Liver (tissue), 10 donors: ENCODE measurements at places on chromosomes 4 and X. TPM values are rescaled to one million over a fixed set of nuclear protein-coding genes. Genes with fewer than 3 reads are reported as not detected.

The TMPRSS11D gene
- polyA plus RNA-seq, result not detected

- no peaks in the 10 kb centered on the region for H3K4me1 ChIP-seq
- no peak overlapping the region for H3K27ac ChIP-seq
- no peaks in the 10 kb centered on the region for H3K36me3 ChIP-seq
- DNase-seq, result no peak
- H3K27me3 ChIP-seq, result no peaks in the 10 kb centered on the region
- H3K4me3 ChIP-seq, result no peak overlapping the region
Measured at GRCh38 chr4:27442146-27442545, 581.5 kb downstream of the STIM2 start.

GRCh38 chr4:41873380-41874295 lies 61.6 kb upstream of the TMEM33 start:
- H3K27ac ChIP-seq, result no peak overlapping the region
- H3K27me3 ChIP-seq, result peaks cover 4% of the 10 kb centered on the region
- H3K36me3 ChIP-seq, result no peaks in the 10 kb centered on the region
- DNase-seq, result no peak

DNA sequence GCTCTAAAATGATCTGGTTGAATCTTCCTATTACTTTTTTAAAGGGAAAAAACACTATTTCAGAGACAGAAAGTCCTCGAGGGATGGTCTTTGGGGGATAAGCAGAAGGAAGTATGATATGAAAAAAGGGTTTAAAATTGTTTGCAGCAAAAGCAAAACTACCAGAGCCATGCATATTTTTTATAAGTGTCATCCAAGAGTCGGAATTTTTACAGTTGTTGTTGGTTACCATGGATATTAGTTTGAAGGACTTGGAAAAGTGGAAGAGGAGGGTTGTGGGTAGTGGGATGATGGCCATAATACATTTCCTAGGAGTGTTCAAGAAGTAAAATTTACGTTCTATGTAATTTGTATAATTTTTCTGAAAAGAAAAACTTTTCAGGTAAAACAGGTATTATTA lies 134.4 kb downstream of the PCDH7 start:
- no peak overlapping the region for H3K27ac ChIP-seq
- no peak overlapping the region for H3K4me3 ChIP-seq
- DNase-seq, result no peak
- H3K27me3 ChIP-seq, result no peaks in the 10 kb centered on the region
- H3K4me1 ChIP-seq, result no peaks in the 10 kb centered on the region

DNA sequence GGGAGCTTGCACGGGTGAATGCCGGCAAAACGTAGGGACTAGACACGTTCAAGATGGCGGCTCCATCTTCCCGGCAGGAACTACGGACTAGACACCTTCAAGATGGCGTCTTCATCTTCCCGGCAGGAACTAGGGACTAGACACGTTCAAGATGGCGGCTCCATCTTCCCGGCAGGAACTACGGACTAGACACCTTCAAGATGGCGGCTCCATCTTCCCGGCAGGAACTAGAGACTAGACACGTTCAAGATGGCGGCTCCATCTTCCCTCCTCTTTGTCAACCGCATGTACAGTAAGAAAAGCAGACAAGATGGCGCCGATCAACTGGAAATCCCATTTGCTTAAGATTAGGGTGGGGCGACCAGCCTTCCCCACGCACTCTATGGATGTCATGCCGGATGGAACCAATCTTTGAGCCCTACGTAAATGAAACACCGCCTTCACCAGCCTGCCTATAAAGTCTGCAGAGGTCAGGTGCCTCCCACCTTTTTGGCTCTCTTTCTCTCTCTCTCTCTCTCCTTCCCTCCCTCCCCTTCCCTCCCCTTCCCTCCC lies 222.4 kb downstream of the CRLF2 start:
- no peak overlapping the region for H3K4me3 ChIP-seq
- no peak for DNase-seq
- H3K27ac ChIP-seq, result no peak overlapping the region
- no peaks in the 10 kb centered on the region for H3K4me1 ChIP-seq
- no peaks in the 10 kb centered on the region for H3K27me3 ChIP-seq
- H3K36me3 ChIP-seq, result no peaks in the 10 kb centered on the region
